GM04503 (cell line): ENCODE measurements at places on chromosomes 1 and 21.

GRCh38 chr1:231869364-231869763 lies 242.8 kb downstream of the DISC1 start:
- no peak for DNase-seq

DNA sequence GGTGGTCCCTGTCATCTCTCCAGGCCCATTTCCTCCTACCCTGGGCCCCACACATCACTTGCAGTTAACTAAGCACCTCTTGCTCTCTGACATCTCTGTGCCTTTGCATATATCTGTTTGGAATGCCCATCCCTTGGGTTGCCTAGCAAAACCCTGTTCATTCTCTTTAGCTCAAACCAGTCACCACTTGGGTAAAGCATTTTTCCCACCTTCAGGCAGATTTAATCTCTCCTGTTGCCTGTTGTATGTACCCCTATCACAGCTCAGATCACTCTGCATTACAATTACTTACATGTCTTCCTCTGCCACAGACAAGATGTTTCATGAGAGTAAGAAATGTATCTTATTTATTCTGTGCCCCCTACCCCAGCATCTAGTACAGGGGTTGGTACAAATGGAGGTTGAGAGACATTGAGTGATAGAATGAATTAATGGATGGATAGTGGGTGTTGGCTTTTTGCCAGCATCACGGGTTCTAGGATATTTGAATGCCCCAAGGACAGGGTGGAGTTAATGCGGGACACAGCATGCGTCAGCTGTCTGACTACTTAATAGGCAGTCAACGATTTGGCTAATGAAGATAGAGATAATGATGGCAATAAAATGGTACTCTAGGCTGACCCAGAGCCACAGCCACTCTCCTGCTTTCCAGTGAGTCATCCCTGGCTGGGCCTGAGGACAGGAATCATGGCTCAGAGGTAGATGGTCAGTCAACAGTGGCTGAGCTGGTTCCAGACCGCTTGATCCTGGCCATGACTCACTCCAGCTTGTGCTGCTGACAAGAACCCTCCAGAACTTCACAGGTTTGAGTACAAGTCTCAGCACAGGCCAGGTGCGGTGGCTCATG lies 6.5 kb downstream of the NR0B2 start:
- DNase-seq: peak; percentile 68

- DNase-seq: no peak
Measured at GRCh38 chr21:39221282-39221996, 38.2 kb upstream of the PSMG1 start.

DNA sequence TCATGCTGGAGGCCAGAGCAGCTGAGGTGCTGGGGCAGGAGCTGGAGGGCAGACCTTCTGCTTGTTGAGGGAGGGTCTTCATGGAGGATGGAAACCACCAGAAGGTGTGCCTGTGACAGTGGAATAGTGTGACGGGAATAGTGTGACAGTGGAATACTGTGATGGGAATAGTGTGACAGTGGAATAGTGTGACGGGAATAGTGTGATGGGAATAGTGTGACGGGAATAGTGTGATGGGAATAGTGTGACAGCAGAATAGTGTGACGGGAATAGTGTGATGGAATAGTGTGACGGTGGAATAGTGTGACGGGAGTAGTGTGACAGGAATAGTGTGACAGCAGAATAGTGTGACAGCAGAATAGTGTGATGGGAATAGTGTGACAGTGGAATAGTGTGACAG lies 325.1 kb downstream of the HHAT start:
- no peak for DNase-seq

- no peak for DNase-seq
Measured at GRCh38 chr1:211335522-211336157, 9.0 kb downstream of the TRAF5 start.

GRCh38 chr1:30856260-30856790 lies 52.2 kb downstream of the SDC3 start:
- no peak for DNase-seq

DNA sequence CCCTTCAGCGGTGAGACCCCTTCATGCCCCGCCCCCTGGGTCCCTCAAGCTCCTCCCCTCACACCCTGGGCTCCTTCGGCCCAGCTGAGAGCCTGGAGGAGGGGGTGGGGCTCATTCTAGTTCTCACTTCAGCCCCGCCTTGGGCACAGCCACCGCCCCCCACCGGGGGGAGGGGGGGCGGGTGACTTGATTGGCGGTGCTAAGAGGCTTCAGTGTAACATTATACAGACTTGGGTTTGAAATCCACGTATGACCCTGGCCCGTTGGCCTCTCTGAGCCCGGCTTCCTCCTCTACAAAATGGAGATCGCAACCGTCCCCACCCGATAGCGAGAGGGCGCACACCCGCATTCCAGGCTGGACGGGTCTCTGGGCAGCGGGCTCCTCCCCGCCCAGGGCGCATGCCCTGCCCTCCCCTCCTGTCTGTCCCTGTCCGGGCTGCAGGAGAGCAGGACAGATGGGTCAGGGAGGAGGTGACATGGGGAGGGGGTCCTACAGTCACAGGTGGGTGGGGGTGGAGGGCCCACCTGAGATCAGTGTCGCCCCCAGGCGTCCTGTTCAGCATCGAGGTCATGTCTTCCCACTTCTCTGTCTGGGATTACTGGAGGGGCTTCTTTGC lies 5.1 kb downstream of the CLCNKB start:
- DNase-seq: no peak

GRCh38 chr1:79198832-79199231 lies 192.3 kb upstream of the ADGRL4 start:
- DNase-seq: no peak
